Naive B cell (primary cell): ENCODE measurements at places on chromosomes 1 and 21.

- DNase-seq = no peak
Measured at GRCh38 chr1:96207936-96208335, 513.6 kb upstream of the PTBP2 start.

DNA sequence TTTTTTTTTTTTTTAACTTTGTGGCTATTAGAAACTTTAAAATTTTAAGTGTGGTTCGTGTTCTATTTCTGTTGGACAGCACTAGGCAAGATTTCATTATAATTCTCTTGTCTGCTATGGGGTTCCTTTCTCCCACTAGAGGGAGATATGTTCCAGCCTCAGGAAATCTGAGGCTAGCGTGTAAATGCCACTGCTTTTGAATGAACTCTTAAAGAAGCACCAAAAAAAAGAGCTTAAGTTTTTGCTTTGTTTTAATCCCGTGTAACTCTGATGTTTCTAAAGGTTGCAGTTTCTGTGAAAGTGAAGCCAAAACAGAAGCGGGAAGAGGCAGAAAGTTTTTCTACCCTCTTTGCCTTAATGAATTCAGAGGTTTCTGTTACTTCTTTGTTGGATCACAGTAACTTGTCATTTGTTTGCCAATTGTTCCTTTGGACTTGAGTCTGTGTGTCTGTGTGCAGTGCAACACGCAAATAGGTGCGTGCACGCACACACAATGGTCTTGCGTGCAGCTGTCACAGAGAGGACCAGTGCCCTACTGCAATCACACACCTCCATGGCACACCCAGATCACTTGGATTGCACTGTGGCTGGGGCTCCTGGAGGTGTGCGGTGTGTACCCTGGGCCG is 32.3 kb downstream of the HHAT start:
- DNase-seq = no peak

GRCh38 chr1:109499081-109499480 is 5.2 kb downstream of the CYB561D1 start:
- no peak for DNase-seq

GRCh38 chr1:157146244-157146643 is 8.0 kb upstream of the ETV3 start:
- DNase-seq = no peak

GRCh38 chr1:13586001-13586400 is 2.4 kb downstream of the PDPN start:
- DNase-seq = no peak

DNA sequence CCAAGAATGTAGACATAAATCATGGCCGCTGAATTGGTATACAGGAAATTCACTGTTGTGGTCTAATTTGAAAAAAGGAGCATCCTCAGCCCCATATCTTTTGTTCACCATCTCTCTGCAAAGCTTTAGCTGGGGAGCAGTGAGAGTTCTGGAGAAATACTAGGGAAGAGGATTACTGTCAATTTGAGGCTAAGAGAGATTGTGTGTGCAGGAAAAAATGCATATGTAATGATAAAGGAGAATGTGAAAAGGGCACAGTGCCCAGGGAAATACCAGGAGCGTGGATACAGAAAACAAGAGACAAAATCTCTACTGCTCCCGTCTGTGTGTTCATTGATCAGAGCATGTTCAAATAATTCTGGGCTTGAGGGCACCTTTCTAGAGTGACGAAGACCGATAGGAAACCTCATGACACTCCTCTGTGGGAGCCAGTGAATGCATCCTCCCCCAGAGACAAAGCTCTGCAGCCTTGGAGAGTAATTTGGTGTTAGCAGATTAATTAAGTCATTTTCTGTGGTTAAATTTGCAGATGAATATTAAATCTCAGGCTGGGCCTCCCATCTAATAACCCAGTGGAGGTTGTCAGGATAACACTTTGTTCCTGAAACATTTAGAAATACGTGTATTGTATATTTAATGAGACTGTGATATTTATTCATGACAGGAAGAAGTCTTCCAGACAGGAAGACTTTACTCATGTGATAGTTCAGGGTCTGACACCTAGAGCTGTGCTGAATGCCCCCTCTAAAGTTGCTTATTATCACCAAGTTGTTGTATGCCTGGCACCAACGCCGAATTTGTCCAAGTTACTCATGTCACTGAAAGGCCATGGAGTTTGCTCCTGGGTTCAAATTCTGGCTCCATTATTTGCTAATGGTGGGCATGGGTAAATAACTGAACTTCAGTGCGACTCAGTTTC is 287.3 kb upstream of the SGIP1 start:
- DNase-seq = no peak
